ENCODE measurements at places on chromosomes 7 and 10. TPM values are rescaled to one million over a fixed set of nuclear protein-coding genes. Genes with fewer than 3 reads are reported as not detected.

- DNase-seq, result peak; percentile 65
Observed at GRCh38 chr7:51240868-51241267, 75.7 kb downstream of the COBL start.

Gene EGR2
- 0.18 TPM for total RNA-seq

DNA sequence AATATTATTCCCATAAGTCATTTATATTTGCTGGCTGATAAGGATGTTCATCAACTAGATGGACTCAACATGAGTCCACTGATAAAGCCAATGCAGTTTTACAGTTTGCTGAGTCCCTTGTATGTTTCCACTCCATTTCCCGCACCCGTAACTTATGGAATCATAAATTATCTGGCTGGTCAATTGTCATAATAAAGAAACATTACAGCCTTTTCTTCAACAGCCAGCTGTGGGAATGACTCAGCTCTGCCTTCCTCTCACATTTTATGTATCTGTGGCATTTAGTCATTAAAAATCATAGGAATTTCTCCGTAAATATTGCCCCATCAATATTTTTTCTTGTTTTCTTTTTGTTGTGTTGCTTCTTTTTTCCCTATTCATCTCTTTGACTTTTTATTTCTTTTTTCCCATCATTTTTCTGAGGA, 22.3 kb upstream of the TMEM26 start:
- DNase-seq, result no peak

- DNase-seq, result no peak
Observed at GRCh38 chr10:88081457-88082054, 218.1 kb downstream of the PTEN start.

DNA sequence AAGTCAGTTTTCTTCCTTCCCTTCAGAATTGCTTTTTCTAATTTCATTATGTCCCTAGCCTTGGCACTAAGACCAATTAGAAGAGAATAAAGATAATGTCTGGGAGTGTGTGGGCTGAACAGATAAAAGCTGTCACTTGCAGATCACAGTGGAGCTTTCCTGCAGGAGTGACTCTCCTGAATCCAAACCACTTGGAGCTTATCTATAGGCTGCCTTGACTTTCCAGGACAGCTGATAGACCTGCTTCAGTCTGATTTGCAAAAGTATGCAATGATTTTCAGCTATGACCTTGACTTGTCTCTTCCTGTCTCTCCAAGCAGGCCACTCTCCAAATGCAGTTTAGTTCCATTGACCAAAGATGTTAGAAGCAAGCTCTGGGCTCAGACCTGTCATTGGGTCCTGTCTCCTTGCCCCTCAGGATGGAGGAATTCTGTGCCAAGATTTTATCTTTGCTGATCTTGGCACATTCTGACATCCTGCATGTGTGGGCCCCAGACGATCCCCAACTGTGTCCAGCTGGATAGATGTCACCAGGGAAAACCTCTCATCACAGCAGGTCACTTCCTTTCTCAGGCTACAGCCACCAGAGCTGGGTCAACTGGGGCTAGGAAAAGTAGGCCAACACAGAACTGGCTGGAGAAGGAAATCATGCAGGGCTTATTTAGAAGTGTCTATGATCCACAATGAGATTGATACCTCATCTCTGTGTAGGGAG, 120.9 kb upstream of the ZNF438 start:
- no peak for DNase-seq

- DNase-seq, result no peak
Observed at GRCh38 chr10:71243756-71244395, 31.5 kb downstream of the UNC5B start.

Gene BLNK
- total RNA-seq, result 0.27 TPM

- no peak for DNase-seq
Observed at GRCh38 chr7:3106361-3106826, 62.7 kb upstream of the CARD11 start.

Gene ATG9B
- 3.9 TPM for total RNA-seq

GRCh38 chr10:62031507-62031906, 130.0 kb downstream of the ARID5B start:
- no peak for DNase-seq

GRCh38 chr10:80462299-80462980, 8.3 kb downstream of the TSPAN14 start:
- DNase-seq, result no peak

GRCh38 chr7:137760111-137760510, 86.7 kb downstream of the DGKI start:
- peak; percentile 63 for DNase-seq
